ENCODE measurements at places on chromosomes 1 and 21.

- no peak for DNase-seq
Measured at GRCh38 chr1:33030575-33030974, 6.1 kb downstream of the AK2 start.

- DNase-seq, result peak; percentile 78
Measured at GRCh38 chr1:224623743-224624333, 7.7 kb downstream of the CNIH3 start.

- DNase-seq, result no peak
Measured at GRCh38 chr1:243849421-243850201, 432 bp downstream of the AKT3 start.

- DNase-seq, result no peak
Measured at GRCh38 chr1:185921636-185922035, 187.4 kb downstream of the HMCN1 start.

DNA sequence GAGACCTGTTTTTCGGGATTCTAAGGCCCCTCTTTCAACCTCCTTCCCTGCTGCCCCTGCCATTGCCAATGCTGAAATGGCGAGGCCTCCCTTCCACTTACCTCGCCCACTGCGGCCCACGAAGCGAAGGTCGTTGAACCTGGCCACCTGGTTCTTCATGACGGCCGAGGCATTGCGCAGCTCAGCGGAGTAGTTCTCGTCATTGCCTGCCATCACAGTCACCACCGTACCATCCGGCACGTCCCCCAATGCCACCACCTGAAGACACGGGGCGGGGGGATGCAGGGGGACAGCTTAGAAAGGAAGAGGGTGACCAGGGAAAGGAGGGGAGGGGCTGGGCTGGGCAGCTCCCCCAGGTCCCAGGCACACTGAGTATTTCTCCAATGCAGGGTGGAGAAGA lies 2.6 kb downstream of the RUNX3 start:
- no peak for DNase-seq

DNA sequence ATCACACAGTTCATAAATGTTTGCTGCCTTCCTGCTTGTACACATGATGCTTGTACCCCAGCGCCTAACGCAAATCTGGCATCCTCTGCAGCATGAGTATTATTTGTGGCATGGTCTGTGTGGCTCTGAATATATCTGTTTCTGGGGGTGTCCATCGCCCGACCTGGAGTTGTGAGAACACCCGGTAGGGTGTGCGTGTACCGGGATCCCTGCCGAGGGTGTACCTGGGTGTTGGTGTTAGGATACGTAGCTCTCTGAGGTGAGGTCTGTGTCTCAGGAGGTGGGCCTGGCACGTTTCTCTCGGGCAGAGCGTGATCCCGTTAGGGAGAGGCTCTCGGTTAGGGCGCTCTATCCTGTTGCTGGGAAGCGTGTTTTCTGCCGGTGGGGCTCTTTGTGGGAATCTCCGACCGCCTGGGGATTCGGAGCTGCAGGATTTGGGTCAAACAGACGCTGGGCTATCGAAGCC lies 10.4 kb upstream of the CDC20 start:
- no peak for DNase-seq

DNA sequence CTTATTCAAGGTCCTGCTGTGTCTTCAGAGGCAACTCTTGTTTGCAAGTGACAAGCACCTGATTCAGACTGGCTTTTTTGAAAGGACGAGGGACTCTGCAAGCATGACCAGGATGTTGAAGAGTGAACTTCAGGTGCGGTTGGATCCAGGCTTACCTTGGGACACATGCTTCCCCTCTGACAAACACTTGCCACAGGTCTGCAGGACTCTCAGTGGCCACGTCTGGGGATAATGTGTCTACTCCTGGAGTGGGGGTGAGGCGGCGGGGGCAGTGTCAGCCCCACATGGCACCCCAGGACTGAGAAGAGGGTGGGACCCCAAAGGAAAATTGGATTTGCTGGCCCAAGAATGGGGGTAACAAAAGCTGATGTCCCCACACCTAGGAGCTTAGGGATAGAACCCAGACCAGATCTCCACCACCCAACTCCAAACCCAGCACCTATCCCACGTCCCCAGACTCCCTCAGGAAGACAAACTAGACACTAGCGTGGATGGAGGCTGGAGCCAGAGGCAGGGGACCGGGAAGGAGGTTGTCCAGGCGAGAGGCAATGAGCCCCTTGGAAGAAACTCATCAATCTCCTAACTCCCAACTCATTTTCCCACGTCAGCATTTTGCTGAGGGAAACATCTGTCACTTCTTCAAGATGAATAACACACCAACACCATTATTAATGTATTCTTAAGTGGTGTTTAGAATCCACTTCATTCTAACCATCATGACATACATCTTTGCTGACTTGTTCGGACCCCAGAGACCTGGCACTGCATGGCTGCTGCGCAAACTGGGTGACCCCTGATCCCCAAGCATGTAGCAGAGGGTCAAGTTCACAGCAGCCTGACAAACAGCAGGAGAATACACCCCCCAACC lies 32.0 kb upstream of the LAPTM5 start:
- DNase-seq, result no peak

GRCh38 chr1:147214842-147215539 lies 10.1 kb downstream of the FMO5 start:
- no peak for DNase-seq

DNA sequence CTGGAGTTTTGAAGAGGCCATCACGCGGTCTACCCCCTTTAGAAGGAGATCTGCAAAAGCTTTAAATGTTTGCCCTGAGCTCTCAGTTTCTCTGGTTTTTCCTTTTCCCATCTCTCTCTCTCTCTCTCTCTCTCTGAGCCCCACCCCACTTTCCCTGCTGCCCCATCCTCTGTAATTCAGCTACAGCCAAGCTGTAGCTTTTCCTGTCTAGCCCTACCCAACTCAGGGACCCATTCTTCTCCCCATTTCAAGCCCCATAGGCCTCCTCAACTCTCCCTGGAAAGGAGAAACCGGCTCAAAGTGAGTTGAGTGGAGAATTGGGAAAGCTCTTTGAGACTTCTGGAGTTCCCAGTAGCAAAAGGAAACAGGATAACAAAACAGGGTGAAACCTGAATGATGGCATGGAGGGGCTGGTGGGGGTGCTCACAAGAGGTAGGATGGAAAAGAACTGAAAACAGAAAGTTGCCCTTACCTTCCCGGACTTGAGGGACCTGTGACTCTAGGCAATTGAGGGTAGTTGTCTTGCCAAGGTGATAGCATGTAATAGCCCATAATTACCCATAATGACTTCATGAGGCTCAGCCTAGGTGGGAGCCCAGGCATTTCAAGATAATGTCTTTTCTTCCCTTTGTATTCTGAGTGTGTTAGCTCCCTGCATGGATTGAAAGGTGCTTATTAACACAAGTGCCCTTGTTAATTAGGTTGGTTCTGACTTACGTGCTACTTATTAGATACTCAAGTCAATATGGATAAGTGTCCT lies 84.9 kb downstream of the SLC16A1 start:
- no peak for DNase-seq

GRCh38 chr1:12340544-12340930 lies 110.7 kb downstream of the VPS13D start:
- no peak for DNase-seq

DNA sequence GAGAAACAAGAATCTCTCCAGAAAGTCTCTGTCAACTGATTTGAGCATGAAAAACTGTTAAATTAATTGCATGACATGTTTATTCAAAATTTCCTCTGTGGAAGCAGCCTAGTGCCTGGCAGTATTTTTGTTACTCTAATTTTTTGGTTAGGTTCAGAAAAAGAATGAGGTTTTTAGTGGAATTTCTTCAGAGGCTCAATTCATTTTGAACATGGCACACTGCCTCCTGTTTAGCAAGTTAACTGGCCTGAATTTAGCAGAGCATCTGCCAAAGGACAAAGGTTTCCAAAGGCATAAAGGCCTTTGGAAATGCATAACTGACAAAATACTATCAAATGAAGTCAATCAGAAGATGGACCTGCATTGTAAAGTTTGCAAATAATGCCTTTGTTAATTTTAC lies 1326.5 kb downstream of the PLA2G4A start:
- no peak for DNase-seq

DNA sequence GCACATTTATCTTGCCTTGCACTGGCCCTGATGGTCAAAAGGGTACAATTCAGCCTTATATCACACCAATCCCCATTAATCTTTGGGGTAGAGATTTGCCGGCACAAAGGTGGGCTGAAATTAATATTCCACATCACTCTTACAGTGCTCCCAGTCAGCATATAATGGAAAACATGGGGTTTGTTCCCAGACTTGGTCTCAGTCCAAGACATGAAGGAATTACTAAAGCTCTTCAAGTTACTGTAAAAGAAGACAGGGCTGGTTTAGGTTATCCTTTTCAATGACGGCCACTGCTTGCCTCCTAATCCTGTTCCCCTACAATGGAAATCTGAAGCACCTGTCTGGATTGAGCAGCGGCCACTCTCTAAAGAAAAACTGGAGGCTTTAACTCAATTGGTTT lies 160.7 kb downstream of the IER5 start:
- no peak for DNase-seq

DNA sequence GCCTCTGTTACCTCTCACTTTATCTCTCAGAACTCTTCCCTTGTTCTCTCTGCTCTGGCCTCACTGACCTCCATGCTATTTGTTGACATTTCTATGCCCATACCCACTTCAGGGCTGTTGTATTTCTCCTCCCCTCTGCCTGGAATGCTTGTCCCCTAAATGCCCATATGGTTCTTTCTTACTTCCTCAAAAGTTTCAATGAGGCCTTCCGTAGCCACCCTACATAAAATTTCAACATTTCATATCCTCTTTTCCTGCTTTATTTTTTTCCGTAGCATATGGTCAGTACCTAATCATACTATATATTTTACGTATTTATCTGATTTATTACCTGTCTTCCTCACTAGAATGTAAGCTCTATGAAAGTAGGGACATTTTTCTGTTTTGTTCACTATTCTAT lies 47.1 kb upstream of the ZYG11A start:
- no peak for DNase-seq

DNA sequence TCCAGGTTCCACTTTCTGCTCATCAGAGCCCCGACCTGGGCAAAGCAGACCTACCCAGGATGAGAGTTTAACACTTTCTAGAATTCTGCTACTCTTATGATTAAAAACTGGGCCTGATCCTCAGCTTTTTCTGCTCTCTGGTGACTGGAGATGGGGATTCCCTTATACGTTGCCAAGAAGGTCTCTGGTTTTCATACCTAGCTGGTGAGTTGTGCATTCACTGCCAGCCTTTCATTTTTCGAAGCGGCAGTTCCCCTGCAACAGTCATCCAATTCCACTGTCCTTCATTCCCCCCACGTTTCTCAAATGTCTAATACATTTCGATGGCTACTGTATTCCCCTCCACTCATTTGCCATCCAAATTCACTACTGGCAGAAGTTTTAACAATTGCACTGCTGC lies 135.3 kb downstream of the ADSS2 start:
- DNase-seq, result no peak

- DNase-seq, result no peak
Measured at GRCh38 chr1:245292553-245292952, 137.8 kb downstream of the KIF26B start.

GRCh38 chr1:66262208-66262963 lies 271.6 kb upstream of the SGIP1 start:
- DNase-seq, result peak; percentile 97

GRCh38 chr1:218536296-218536986 lies 191.3 kb downstream of the TGFB2 start:
- no peak for DNase-seq

GRCh38 chr1:23984417-23985186 lies 4.5 kb upstream of the SRSF10 start:
- DNase-seq, result peak; percentile 71

DNA sequence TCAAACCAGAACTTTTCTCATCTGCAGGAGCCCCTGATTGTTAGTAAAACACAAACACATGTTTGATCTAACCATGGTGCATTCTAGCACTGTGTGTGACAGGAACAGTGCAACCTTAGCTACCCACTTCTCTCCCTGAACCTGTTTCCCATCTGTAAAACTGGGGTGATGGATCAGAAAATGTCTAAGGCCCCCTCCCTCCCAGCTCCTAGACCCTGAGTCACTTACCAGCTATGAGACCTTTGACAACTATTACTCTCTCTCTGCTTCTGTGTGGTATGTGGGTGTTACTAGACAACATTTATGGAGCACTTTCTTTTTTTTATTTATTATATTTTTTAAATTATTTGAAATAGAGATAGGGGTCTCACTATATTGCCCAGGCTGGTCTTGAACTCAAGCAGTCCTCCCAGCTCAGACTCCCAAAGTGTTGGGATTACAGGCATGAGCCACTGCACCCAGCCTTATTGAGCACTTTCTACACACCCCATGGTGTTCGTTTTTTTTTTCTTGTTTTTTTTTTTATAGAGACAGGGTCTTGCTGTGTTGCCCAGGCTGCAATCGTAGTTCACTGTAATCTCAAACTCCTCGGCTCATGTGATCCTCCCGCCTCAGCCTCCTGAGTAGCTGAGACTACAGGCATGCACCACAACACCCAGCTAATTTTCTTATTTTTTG lies 2.6 kb downstream of the INPP5B start:
- DNase-seq, result no peak

DNA sequence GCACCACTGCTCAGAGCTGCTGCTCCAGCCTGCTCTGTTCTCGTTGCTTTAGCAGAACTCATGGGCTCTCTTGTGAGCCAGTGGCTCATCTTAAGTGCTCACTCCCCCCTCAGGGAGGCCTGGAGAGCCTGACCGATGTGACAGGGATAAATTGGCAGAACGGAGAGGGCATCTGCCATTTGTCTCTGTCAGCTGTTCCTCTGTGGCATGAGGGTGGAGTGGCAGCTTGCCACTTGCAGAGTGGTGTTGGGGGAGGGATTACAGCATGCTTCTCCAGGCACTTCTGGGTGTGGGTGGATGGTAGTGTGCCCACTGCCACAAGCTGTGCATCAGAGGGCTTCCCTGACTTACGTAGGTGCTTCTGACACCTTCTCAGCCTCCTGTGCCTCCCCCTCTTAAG lies 229.5 kb downstream of the PAPPA2 start:
- DNase-seq, result no peak

DNA sequence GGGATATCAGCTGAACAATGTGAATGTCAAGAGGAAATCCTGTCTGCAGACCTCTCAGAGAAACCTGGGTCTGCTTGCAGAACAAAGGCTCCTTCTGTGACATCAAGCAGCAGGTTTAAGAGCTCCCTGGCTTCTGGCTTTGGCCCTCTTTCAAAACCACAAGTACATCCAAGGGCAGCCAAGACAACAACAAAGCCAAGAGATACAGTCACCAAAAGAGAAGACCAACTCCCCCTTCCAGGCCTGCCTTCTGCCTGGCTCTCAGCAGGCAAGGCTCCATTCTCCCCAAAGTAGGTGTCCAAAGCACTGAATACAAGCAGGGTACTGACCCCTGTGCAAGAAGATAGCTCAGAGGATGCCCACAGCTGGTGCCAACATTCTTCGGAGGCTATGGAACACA lies 11.5 kb downstream of the BCAR3 start:
- peak; percentile 74 for DNase-seq

DNA sequence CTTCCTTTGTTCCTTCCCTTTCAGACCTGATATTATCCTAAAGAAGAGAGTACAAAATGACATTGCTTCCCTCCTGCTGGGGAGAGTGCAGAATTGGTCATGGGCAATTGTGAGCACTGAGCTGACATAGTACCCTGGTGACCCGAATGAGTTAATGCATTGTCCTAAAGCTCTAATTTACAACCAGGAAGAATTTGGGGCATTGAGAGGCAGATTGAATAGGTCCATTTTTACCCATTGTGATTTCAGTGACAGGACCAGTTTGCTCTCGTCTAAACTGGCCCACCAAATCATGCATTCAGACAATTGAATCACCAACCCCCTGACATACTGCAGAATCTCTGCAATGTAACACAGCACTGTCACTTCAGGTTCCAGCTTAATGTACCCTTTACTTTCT lies 497.4 kb downstream of the DPYD start:
- no peak for DNase-seq

- no peak for DNase-seq
Measured at GRCh38 chr1:4652631-4653327, 1.6 kb upstream of the AJAP1 start.
